ENCODE measurements at places on chromosomes 4 and X.

DNA sequence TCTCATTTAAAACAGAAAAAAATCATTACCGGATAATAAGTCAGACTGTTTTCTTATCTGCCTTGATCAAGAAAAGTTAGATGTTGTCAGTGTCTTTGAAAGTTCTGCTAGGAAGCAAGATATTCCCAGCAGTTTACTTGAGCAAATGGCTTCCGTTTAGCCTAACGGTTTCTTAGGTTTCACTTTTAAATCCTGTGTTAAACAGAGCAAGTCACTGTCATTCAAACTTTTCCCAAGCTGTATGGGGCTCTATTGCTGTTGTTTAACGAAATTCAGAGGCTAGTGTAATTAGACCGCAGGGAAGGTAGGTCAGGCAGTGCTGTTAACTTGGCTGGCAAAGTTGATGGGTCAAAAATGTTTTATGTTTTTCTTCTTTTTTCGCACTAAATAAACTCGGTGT is 80.3 kb upstream of the NEIL3 start:
- peak; percentile 20 for DNase-seq

DNA sequence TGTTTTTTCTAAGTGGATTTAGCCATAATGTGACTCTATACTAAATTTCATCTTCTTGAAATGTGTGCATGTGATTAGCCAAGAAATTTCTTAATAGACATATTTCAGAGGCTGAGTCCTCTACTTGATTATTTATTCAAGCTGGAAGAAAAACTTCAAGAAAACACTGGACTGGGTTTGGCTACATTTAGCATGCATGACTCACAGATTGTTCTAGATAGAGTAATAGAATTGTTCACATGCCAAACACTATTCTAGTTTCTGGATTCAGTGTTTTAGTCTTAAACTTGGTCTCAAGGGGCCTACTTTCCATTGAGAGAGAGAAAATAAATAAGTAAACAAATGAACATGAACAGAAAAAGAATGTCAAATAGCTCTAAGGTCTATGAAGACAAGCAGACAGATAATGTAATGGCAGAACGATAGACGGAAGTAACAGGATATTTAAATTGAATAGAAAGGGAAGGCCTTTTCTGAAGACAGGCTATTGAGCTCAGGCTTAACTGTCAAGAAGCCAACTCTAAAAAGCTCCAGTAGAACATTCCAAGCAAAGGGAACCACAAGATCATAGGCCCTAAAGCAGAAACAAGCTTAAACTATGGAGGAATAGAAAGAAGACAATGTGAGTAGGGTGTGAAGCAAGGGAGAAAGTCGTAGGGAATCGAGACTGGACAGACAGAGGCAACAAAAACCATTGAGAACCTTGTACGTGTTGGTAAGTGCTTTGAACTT is 104.6 kb downstream of the TMEM144 start:
- no peak for DNase-seq

DNA sequence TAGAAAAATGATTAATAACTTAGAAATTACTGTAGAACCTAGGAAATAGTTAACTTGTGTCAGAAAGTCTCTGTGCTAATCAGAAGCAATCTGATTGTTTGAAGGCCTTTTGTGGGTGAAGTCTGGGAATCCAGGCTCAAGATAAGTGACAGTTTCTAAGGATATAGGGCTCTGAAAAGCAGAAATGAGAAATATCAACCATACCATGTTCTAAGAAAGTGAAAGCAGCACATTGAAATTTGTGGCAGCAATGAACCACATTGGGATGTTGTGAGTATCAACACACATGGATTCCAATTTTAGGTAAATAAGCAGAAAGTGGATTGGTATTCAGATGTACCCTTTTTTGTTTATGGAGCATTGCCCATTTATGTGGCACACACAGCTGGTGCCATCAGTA is 464.6 kb downstream of the IL15 start:
- no peak for DNase-seq

GRCh38 chr4:156983366-156983765 is 11.8 kb upstream of the PDGFC start:
- no peak for DNase-seq

GRCh38 chrX:68421636-68422035 is 11.7 kb downstream of the OPHN1 start:
- no peak for DNase-seq

- DNase-seq: no peak
Observed at GRCh38 chr4:164081801-164082200, 587.3 kb downstream of the TMA16 start.

DNA sequence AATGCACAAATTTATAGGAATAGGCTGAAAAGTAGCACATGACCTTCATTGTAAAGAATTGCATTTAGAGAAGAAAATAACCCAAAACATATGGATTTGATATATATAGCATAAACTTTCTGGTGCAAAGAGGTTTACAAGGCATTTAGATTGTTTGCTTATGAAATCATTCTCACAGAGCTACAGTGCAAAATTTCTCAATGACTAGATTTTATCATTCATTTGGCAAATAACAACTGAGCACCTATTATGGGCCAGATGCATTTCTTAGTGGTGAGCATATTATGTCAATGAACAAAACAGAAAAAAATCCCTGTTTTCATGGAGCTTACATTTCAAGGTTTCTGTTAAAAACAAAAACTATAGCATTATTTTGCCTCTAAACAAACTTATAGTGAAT is 34.1 kb upstream of the TNIP3 start:
- no peak for DNase-seq

DNA sequence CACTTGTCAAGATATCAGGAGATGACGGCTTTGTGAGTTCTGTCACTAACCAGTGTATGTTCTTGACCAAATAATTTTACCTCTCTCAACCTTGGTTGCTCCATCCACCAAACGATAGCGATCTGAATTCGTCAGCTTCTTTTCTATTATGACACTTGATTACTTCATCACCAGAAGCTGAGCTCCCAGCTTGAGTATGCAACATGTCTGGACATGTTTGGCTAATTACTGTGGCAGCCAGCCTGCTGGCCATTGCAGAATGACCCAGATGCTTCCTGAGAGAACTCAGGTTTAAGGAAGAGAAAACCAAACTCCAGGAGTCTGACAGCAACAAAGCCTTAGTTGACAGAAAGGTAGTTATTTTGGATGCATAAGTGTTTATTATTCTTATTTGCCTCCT is 46.4 kb upstream of the PARM1 start:
- no peak for DNase-seq

GRCh38 chr4:95214408-95214807 is 334.4 kb downstream of the UNC5C start:
- no peak for DNase-seq

DNA sequence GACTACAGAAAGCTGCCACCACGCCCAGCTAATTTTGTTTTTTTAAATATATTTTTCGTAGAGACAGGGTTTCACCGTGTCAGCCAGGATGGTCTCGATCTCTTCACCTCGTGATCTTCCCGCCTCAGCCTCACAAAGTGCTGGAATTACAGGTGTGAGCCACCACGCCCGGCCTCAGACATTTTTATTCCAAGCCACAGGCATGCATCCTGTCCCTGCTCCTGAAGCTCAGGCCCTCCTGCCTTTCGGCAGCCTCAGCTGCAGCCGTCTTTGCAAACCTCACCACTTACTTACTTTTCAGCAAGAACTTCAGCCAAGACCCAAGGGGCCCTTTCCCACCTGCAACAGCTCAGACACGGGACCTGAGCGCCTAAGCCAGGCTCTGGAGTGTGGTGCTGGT is 26.0 kb downstream of the FAM53A start:
- DNase-seq: no peak

GRCh38 chr4:127988638-127989037 is 23.4 kb downstream of the ABHD18 start:
- DNase-seq: no peak

DNA sequence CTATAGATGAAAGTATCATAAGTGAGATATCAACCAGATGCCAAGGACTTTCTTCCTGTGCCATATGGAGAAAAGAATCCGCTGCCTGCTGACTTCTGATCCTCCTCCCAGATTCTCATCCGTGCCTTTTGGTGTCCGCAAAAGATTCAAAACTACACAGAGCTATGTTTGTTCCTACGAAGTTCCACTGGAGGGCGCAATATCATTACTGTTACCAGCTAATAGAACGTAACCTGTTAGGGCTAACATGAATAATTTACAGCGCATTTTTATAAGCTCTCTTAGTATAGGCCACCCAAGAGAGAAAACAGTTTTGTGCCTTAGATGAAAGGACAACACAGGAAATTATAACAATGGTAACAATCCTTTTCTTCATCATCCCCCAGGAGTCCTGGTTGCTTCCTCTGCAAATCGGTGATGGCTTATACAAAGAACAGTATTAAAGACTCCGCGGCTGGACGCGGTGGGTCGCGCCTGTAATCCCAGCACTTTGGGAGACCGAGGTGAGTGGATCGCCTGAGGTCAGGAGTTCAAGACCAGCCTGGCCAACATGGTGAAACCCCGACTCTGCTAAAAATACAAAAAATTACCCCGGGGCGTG is 22.8 kb upstream of the CENPVL3 start:
- peak; percentile 10 for DNase-seq

GRCh38 chr4:103719105-103719829 is 518 bp downstream of the TACR3 start:
- DNase-seq: no peak

GRCh38 chr4:74770226-74770910 is 24.0 kb downstream of the BTC start:
- DNase-seq: no peak

DNA sequence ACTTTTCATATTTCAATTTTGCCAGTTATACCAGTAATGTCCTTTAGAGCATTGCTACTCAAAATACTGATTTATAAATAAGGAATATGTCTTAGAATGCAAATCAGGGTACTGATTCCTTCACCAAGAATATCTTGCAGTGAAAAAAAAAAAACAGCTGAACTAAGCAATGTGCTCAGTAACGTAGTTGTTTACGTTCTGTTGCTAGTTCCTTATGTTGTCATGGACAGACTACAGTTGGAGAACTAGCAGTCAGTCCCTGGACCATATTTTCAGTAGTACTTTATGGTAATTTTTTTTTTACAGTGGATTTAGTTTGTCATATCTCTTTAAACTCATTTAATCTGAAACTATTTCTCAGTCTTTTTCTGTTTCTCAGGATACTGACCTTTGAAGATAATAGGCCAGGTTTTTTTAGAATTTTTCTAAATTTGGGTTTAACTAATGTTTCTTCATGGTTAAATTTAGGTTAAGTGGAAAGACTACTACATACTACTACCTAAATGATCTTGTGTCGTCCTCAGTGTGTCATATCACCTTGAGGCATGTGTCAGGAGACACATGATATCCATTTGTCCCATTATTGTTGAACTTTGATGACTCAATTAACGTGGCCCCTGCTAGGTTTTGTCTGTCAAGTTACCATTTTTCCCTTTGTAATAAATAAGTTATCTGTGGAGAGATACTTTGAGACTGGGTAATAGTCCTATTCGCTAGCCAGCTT is 21.0 kb downstream of the SMARCAD1 start:
- DNase-seq: no peak

- DNase-seq: no peak
Observed at GRCh38 chr4:16694173-16694883, 204.1 kb downstream of the LDB2 start.

DNA sequence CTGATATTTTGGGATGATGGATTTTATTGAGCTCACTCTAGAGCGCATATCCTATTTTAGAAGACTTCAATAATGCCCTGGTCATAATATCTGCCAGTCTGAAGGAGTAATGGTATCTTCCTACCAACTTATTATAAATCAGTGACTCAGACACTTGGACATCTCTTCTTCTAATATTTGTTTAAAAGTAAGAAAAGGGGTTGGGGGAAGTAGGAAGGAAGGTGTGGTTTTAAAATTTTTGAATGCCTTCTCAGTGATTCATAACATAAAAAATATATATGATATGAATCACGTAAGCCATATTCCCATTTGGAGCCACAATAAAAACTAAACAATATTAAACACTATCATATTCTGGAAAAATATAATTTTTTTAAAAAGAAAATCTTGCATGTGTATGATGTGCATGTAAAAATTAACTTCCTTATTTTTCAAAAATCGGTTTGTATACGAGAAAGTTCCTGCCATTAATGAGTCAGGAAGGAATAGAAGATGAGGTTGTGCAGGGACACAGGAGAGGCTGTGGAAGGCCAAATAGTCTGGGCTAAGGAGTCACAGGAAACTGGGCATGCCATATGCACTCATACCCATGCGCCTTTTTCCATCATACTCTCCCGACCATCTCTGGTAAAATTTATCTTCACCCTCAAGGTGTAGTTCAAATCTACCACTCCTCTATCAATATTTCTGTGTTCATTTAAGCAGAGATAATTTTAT is 286.5 kb downstream of the EPHA5 start:
- no peak for DNase-seq

GRCh38 chr4:41409594-41409895 is 128.4 kb upstream of the LIMCH1 start:
- DNase-seq: no peak

DNA sequence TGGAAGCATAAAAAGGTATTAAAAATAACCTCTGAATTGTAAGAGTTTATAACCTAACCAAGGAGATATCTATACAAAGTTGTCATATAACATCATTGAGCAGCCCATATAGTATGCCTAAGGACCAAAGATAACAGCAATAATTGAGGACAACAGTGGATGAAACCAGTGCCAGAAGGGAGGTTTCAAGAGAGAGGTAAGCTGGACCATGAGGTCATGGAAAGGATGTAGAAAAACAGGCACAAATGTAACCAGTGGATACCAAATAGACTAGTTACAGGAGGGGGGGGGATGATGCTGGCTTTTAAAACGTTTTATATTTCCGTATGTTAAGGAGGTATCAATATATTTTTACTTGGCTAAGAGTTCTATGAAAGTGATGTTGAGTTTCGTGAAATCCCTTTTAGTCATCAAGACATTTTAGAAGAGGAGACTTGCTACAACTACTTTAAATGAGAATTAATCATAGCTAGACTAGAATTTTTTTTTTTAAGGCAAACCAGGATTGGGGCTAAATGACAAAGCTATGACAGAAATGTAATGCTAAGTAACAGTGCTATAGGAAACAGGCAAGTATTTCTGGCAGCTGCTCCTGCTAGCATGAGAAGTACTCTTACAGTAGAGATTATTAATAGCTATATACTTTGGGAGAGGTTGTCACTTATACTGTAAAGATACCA is 161.1 kb downstream of the FBXW7 start:
- no peak for DNase-seq

DNA sequence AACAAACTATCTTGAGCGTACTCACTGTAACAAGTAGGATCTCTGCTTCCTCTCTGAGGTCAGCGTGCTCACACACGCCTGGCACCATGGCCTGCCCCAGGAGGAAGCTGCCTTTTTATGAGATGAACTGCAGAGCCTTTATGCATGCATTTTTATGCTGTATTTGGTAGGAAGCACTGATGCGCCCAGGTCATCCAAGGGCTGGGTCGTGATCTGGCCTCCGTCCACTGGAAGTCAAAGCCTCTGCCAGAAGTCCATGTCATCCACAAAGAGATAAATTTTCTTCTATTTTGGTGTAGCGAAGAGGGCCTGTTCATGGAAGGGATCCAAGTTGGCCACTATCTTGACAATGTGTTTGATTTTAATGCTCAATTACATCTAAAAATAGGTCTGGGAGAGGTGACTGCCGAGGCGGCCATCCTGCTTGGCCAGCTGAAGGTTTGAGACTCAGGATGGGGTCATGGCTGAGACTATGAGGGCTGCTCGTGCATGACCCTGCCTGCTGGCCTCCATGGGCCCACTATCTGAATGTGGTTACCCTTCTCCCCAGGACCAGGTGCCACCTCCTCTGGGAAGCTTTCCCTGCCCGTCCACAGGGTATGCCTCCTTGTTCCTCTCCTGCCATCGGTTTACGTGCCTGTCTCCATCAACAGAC is 50.3 kb downstream of the HTRA3 start:
- no peak for DNase-seq
